ENCODE measurements at places on chromosomes 2 and 18.
A peak's percentile ranks its signal among the peaks of the same experiment; 100 is the strongest.

DNA sequence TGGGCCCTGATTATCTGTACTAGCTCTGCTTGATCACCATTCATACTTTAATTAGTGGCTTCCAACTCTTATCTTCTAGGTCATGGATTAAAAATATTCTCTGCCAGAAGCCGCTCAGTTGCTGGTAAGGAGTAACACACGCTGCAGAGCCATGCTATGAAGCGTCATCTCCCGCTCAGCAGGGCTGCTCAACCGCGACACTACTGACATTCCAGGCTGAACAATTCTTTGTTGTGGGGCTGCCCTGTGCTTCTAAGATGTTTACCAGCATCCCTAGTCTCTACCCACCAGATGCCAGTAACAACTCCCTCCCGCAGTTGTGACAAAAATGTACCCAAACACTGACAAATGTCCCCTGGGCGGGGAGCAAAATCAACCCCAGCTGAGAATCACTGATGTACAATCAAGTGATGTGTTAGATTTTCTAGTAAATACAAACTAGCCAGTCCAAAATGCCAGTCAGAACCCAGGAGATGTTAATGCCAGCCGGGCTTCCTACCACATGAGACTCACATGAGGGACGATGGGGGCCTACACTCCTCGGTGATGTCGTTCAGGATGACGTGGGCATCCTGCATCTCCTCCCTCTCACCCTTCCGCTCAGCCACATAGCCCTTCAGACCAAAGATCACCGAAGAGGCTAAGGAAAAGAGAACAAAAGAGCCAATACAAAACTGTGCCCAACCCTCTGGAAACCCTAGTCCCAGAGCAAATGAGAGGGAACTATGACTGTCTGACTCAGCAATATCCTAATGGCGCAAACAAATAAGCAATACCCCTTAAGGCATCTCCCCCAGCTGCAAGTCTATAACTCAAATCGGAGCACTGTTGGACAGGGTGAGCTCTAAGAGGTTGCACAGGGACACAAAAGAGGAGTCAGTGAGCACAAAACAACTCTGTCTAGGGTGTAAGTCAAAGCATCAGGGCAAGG lies 15.6 kb downstream of the ILKAP start:
- DNase-seq = no peak

DNA sequence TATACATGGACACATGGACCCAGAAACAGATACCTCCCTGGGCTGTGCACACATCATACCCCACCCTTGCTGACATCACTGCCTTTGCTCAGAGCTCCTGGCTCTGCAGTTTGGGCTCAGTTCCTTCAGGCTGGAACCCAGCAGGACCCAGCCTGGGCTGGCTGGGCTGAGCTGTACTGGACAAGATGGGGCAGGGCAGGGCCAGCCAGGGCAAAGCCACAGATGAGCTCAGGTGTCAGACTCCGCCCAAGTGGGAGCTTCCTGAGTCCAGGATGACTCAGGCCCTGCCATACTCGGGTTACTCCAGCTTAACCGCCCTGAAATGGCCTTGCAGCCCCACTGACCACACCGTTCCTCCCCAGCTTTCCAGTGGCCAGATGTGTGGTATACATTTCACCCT lies 284.9 kb downstream of the OSR1 start:
- DNase-seq = no peak

- DNase-seq = no peak
These were observed 32.2 kb downstream of the RTP5 start for GRCh38 chr2:241901500-241902351.

- peak; percentile 57 for DNase-seq
These were observed 83.4 kb downstream of the SLC25A12 start for GRCh38 chr2:171810422-171811244.

GRCh38 chr18:76524900-76525698 lies 30.1 kb upstream of the ZNF516 start:
- peak; percentile 88 for DNase-seq

- no peak for DNase-seq
These were observed 223.7 kb downstream of the SLC4A10 start for GRCh38 chr2:161847910-161848309.

DNA sequence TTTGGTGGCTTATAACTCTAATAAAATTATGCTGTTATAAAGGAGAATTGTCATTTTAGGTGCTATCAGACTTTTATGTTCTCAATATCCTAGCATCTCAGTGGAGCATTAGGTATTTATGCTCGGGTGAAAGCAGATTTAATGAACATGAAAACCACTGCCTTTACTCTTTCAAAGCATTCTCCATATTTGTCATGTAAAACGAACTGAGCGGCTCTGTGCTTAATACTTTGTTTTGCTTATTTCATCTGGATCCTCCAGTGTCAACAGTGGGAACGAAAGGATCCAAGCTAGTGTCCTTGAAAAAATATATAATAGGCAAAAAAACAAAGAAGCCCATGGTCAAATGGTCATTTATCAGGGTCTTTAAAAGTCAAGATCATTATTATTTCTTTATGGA lies 53.5 kb downstream of the THSD7B start:
- no peak for DNase-seq

GRCh38 chr2:173815772-173816171 lies 149.4 kb downstream of the SP3 start:
- DNase-seq = no peak

Data from right lung (tissue), 10 donors.